Foreskin keratinocyte (primary cell): ENCODE measurements at places on chromosomes 1 and 21.

DNA sequence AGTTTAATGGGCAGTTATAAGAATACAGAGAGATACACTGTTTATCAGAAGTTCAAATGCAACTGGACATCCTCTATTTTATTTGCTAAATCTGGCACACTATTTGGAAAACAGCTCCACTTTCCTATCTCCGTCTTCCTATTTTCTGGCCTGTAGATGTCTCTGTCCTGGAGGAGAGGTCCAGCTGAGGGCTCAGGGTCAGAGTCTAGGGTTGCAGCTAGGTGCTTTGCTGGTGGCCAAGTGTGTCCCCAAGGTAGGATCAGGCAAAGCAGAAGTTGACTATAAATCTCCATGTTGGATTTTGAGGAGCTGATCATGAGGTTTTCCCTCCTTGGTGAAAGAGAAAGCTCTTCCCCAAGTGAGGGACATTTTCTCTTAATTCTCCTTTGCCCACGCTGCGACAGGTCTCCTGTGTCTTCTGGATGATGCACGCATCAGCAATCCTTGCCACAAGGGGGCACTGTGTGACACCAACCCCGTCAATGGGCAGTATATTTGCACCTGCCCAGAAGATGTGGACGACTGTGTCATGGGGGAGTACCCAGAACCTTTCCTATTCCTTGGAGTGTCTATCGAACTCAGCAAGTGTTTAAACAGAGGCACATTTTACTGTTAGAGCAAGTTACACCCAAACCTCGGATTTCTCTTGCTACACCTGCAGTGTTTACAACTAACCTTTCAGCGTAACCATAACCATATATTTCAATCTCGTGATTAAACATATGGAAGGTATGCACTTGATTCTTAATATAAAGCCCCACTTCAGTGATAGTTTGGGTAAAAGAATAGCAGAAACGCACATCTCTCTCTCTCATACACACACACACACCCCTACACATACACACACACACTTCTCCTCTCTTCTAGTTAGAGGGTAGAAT is 10.2 kb downstream of the ADAM30 start:
- DNase-seq = no peak

GRCh38 chr1:223312705-223313414 is 51.1 kb downstream of the SUSD4 start:
- DNase-seq = no peak

DNA sequence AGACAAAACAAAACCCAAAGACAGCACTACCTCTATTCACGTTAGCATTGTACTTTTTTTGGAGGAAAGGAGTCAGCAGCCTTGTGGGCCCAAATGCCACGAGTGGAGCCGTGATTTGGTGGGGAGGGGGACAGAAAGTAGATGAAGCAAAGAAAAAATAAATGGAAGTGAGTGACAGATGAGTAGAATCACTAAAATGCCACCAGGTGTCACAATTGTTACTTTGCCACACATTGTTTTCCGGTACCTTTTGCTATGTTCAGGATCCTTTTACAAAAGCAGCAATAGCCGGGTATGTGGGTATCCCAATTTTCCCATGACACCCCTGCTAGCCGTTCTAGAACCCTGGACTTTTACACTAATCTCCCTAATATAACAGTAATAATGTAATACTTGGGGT is 85.0 kb upstream of the AK4 start:
- no peak for DNase-seq

GRCh38 chr21:27581168-27581567 is 614.3 kb upstream of the ADAMTS5 start:
- DNase-seq = peak; percentile 97

GRCh38 chr1:226132728-226133503 is 53.6 kb downstream of the ACBD3 start:
- no peak for DNase-seq

DNA sequence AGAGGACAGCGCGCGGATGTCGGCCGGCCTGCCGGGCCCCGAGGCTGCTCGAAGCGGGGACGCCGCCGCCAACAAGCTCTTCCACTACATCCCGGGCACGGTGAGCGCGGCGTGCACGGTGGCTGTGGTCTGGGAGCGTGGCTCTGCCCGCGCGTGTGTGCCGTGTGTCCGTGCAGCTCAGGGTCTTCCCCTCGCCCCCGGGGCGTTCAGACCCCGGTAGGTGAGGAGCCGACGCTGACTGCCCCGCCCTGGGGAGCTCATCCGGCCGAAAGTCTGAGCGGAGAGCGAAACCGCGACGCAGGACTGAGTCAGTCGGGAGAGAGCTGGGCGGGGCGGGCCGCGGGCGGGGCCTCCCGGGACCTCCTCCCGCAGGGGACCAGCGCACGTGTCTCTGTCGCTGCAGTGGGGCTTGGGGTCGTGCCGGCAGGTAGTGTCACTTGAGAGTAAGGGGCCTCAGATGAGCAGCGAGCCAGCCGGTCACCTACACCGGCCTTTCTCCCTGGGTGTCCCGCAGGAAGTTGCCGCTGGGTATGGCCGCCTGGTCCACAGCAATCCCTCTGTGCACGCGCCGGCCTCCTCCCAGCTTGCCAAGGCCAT is 520 bp downstream of the PLEKHN1 start:
- peak; percentile 74 for DNase-seq

- DNase-seq = peak; percentile 77
Observed at GRCh38 chr1:27542463-27543273, 52.7 kb upstream of the WASF2 start.

GRCh38 chr1:206766251-206766856 is 4.2 kb upstream of the IL19 start:
- DNase-seq = no peak

- no peak for DNase-seq
Observed at GRCh38 chr1:79150576-79150975, 144.0 kb upstream of the ADGRL4 start.

GRCh38 chr1:997713-997992 is 2.2 kb downstream of the HES4 start:
- no peak for DNase-seq
